Adipocyte (in vitro differentiated cells): ENCODE measurements at places on chromosomes 5 and 9.

DNA sequence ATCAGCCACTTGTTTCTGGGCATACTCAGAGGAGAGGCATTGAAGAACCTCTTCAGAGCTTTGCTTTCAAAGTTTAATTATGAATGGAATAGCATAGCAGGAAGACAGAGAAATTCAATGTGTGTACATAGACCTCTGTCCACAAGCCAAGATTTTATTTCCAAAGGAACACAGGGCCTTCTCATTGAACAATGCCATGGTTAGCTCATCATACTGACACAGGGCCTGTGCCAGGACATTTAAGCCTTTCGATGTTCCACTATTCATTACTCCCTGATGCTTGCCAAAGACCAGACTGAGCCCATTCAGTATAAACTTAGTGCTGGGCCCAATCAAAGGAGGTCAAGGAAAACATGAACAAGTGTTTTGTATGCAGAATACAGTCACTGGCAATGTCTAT, 280.8 kb downstream of the FBXL17 start:
- DNase-seq = peak; percentile 12

DNA sequence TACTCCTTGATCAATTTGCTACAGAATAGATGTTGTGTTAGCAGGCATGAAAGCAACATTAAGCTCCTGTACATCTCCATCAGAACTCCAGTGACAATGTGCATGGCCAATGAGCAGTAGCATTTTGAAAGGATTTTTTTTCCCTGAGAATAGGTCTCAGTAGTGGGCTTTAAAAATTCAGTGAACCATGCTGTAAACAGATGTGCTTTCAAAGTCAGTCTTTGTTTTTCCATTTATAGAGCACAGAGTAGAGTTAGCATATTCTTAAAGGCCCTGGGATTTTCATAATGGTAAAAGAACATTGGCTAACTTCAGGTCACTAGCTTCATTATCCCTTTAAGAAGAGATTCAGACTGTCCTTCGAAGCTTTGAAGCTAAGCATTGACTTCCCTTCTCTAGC, 150.8 kb downstream of the VPS13A start:
- no peak for DNase-seq

DNA sequence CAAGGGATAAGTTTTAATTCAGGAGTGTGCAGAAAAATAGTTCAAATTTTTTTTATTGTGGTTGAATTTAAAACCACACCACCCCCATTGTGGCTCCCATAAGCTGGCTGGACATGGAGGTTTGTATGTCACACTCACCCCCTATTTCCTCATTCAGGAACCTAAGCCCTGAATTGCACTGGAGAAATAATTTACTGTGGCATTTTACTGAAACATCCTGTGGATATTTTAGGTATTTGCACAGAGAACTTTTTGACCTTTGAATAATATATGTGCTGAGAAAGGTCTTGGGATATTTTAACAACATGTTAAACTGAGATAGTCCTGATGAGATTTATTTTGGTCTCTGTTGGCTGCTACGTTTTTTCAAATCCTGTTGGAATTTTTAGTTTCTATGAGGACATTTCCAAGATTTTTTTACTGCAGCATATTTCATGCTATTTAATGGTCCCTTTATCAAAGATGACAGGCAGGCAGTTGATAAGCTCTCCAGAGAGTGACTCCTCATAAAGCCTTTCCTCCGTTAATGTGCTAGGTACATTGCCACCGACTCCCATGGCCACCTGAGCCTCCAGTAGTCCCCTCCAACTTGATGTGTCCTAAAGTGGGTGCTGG, 51.2 kb upstream of the PALM2AKAP2 start:
- peak; percentile 35 for DNase-seq

GRCh38 chr5:160770718-160771117, 81.3 kb downstream of the ATP10B start:
- no peak for DNase-seq

- no peak for DNase-seq
Measured at GRCh38 chr5:62231576-62231975, 74.4 kb upstream of the KIF2A start.

GRCh38 chr5:126376443-126376842, 46.8 kb upstream of the GRAMD2B start:
- no peak for DNase-seq
